ENCODE measurements at places on chromosomes 7 and 10. TPM values are rescaled to one million over a fixed set of nuclear protein-coding genes. Genes with fewer than 3 reads are reported as not detected.

The DDC gene
- not detected for total RNA-seq

The NUP42 gene
- total RNA-seq = 34.2 TPM

The SNCG gene
- 1.8 TPM for total RNA-seq

The OR2A1 gene
- 0.13 TPM for total RNA-seq

The HTR7 gene
- total RNA-seq = 1.2 TPM

All from GM23248 (cell line).